IMR-90 (cell line): ENCODE measurements at places on chromosomes 16 and 17. TPM values are rescaled to one million over a fixed set of nuclear protein-coding genes. Genes with fewer than 3 reads are reported as not detected.

- H3K4me3 ChIP-seq: no peak overlapping the region
- no peaks in the 10 kb centered on the region for H3K36me3 ChIP-seq
- H3K4me1 ChIP-seq: no peaks in the 10 kb centered on the region
- no peak for DNase-seq
- no peaks in the 10 kb centered on the region for H3K27me3 ChIP-seq
- no peak overlapping the region for H3K27ac ChIP-seq
Observed at GRCh38 chr16:17939723-17940122, 396.8 kb downstream of the NPIPA8 start.

DNA sequence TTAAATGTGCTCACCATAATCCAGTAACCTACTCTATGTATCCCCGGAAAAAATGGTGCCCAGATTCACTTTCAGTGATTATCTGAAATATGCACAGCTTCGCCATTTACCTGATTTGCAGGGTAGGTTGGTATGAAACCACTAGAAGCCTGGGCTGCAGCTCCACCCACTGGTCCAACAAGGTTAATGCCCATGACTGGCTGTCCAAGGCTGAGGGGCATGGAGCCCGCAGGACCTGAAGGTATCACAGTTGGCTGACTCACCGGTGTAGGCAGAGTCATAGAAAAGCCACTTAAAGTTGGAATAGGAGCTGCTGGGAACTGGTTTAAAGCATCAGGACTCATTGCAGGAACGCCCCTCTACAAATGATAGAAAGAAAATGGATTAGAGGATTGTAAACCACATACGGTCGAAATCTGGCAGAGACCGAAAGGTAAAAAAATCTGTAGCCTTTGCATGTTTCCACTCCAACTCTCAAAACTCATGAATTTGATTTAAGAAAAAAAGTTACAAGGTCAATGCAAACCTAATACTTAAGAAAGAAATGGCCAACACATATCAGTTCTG is 38.6 kb downstream of the SYNRG start:
- H3K27me3 ChIP-seq: no peaks in the 10 kb centered on the region
- DNase-seq: peak; percentile 69

- no peaks in the 10 kb centered on the region for H3K36me3 ChIP-seq
- H3K27me3 ChIP-seq: no peaks in the 10 kb centered on the region
- H3K4me3 ChIP-seq: no peak overlapping the region
- H3K27ac ChIP-seq: no peak overlapping the region
Observed at GRCh38 chr16:6428861-6429260, 903.8 kb upstream of the RBFOX1 start.

GRCh38 chr17:81167194-81167524 is 1.1 kb upstream of the AATK start:
- H3K27ac ChIP-seq: no peak overlapping the region
- H3K4me3 ChIP-seq: no peak overlapping the region
- 0 out of 2 replicates have a peak, but pooled peaks cover 1% of the 10 kb centered on the region for H3K4me1 ChIP-seq
- H3K27me3 ChIP-seq: peaks cover 50% of the 10 kb centered on the region

Gene KRT17
- 2.5 TPM in 2 replicates for total RNA-seq

Gene TPSD1
- not detected in 2 replicates for total RNA-seq

DNA sequence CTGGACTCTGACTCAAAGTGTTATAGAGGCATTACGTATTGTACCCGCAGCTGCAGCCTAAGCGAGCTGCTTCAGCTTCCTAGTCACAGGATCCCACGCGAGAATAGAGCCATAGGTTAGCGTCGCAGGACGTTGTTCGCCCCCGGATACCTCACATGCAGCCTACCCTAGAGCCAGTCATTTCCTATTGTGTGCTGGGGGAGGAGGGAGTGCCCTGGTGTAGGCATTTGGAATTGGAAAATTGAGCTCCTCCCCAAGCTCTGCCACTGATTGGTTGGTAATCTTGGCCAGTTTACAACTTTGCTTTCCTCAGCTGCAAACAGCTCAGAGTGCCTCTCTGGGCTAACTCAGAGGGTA is 530 bp downstream of the NAA60 start:
- no peaks in the 10 kb centered on the region for H3K27me3 ChIP-seq
- DNase-seq: peak; percentile 80
- peak overlapping the region; percentile 58 for H3K27ac ChIP-seq
- peak overlapping the region; percentile 64 for H3K4me3 ChIP-seq
- peaks cover 8% of the 10 kb centered on the region for H3K36me3 ChIP-seq

Gene CMTM2
- not detected in 2 replicates for total RNA-seq

Gene LGALS9B
- not detected in 2 replicates for total RNA-seq

Gene CD300H
- not detected in 2 replicates for total RNA-seq

- no peak overlapping the region for H3K27ac ChIP-seq
- H3K4me3 ChIP-seq: no peak overlapping the region
- H3K36me3 ChIP-seq: no peaks in the 10 kb centered on the region
- no peak for DNase-seq
Observed at GRCh38 chr17:70098030-70098429, 23.0 kb downstream of the KCNJ16 start.

- no peaks in the 10 kb centered on the region for H3K4me1 ChIP-seq
- no peak overlapping the region for H3K4me3 ChIP-seq
- H3K27ac ChIP-seq: no peak overlapping the region
- peaks cover 2% of the 10 kb centered on the region; the same call in 1 of the 2 replicates for H3K27me3 ChIP-seq
- no peak for DNase-seq
Observed at GRCh38 chr16:50506543-50506937, 41.7 kb upstream of the NKD1 start.

GRCh38 chr17:76734080-76734840 is 2.9 kb downstream of the SRSF2 start:
- peaks cover 2% of the 10 kb centered on the region; the same call in 1 of the 2 replicates for H3K4me1 ChIP-seq
- DNase-seq: peak; percentile 49
- H3K36me3 ChIP-seq: peaks cover 26% of the 10 kb centered on the region
- H3K4me3 ChIP-seq: 0 out of 2 replicates have a peak overlapping the region, but pooled peaks have one; percentile 2
- H3K27ac ChIP-seq: no peak overlapping the region
- H3K27me3 ChIP-seq: no peaks in the 10 kb centered on the region

Gene ADGRG1
- 0.83 and 0.90 TPM in 2 replicates for total RNA-seq

Gene PLXDC1
- total RNA-seq: under 0.01 and 0.28 TPM in 2 replicates

DNA sequence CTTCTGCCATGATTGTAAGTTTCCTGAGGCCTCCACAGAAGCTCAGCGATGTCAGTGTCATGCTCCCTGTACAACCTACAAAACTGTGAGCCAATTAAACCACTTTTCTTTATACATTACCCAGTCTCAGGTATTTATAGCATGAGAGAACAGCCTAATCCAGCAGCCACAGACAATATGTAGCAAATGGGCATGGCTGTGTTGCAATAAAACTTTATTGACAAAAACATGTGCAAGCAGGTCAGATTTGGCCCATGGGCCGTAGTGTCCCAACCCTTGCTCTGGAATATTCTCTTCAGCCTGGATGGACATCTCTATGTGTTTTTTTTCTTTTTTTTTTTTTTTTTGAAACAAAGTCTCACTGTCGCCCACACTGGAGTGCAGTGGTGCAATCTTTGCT is 60.9 kb upstream of the EEF2KMT start:
- no peak for DNase-seq
- H3K4me3 ChIP-seq: no peak overlapping the region
- H3K4me1 ChIP-seq: no peaks in the 10 kb centered on the region
- H3K36me3 ChIP-seq: no peaks in the 10 kb centered on the region

- no peak for DNase-seq
- H3K4me3 ChIP-seq: no peak overlapping the region
- no peaks in the 10 kb centered on the region for H3K4me1 ChIP-seq
- no peak overlapping the region for H3K27ac ChIP-seq
- H3K36me3 ChIP-seq: peaks cover 71% of the 10 kb centered on the region
- no peaks in the 10 kb centered on the region for H3K27me3 ChIP-seq
Observed at GRCh38 chr17:80296221-80296620, 35.6 kb downstream of the RNF213 start.

GRCh38 chr16:79639576-79640311 is 39.2 kb upstream of the MAF start:
- no peak overlapping the region for H3K4me3 ChIP-seq
- no peak for DNase-seq
- no peaks in the 10 kb centered on the region for H3K36me3 ChIP-seq
- H3K27me3 ChIP-seq: no peaks in the 10 kb centered on the region
- H3K27ac ChIP-seq: no peak overlapping the region

Gene SPNS3
- 0.18 TPM in 1 of 2 replicates, not detected in the other for total RNA-seq

GRCh38 chr17:50547736-50548083 is 736 bp downstream of the SPATA20 start:
- peak overlapping the region; percentile 70 for H3K4me3 ChIP-seq
- no peak for DNase-seq
- peak overlapping the region; percentile 65; the same call in 1 of the 2 replicates for H3K27ac ChIP-seq
- no peaks in the 10 kb centered on the region for H3K27me3 ChIP-seq
- peaks cover 15% of the 10 kb centered on the region; the same call in 1 of the 2 replicates for H3K36me3 ChIP-seq
- H3K4me1 ChIP-seq: peaks cover 9% of the 10 kb centered on the region

Gene TMC8
- total RNA-seq: not detected in 2 replicates

GRCh38 chr17:1497831-1498230 is 5.3 kb upstream of the MYO1C start:
- H3K36me3 ChIP-seq: peaks cover 14% of the 10 kb centered on the region
- H3K27me3 ChIP-seq: no peaks in the 10 kb centered on the region
- no peak overlapping the region for H3K4me3 ChIP-seq
- DNase-seq: no peak
- peaks cover 2% of the 10 kb centered on the region; the same call in 1 of the 2 replicates for H3K4me1 ChIP-seq

DNA sequence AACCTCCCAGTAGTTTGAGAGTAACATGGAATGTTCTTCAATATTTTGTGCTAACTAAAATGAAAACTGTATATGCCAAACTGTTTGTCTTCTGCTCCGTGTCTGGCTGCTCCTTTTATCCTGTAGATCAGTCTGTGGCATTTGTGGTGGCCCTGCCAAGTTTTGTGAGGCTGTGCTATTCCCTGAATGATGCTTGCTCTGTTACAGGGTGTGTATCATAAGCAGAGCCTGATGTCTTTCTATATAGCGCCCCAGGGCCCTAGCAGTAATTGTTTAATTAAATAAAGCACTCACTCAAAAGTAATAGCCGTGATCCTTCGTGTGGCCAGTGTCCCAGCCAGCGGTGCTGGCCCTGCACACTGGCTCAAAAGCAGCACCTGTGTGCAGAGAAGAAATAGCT is 27.8 kb upstream of the NAT9 start:
- H3K27me3 ChIP-seq: no peaks in the 10 kb centered on the region
- H3K27ac ChIP-seq: no peak overlapping the region
- no peak for DNase-seq
- H3K4me3 ChIP-seq: no peak overlapping the region
- peaks cover 23% of the 10 kb centered on the region for H3K36me3 ChIP-seq

GRCh38 chr17:33057564-33057963 is 65.9 kb downstream of the SPACA3 start:
- H3K4me3 ChIP-seq: no peak overlapping the region
- H3K36me3 ChIP-seq: no peaks in the 10 kb centered on the region
- no peaks in the 10 kb centered on the region for H3K4me1 ChIP-seq
- H3K27me3 ChIP-seq: no peaks in the 10 kb centered on the region; the same call in 1 of the 2 replicates

- H3K4me3 ChIP-seq: peak overlapping the region; percentile 92
- H3K27me3 ChIP-seq: peaks cover 11% of the 10 kb centered on the region
- H3K4me1 ChIP-seq: peaks cover 7% of the 10 kb centered on the region
- no peak for DNase-seq
- peaks cover 23% of the 10 kb centered on the region; the same call in 1 of the 2 replicates for H3K36me3 ChIP-seq
Observed at GRCh38 chr16:2204416-2205103, 694 bp upstream of the MLST8 start.
